Muscle of arm (tissue), 14 donors: ENCODE measurements at places on chromosomes 7 and 10.

GRCh38 chr7:12256090-12256489 lies 45.0 kb downstream of the TMEM106B start:
- no peak for DNase-seq

GRCh38 chr7:5526100-5526905 lies 102.7 kb upstream of the TNRC18 start:
- no peak for DNase-seq

- peak; percentile 78 for DNase-seq
Observed at GRCh38 chr7:28389504-28390395, 22.6 kb upstream of the CREB5 start.

DNA sequence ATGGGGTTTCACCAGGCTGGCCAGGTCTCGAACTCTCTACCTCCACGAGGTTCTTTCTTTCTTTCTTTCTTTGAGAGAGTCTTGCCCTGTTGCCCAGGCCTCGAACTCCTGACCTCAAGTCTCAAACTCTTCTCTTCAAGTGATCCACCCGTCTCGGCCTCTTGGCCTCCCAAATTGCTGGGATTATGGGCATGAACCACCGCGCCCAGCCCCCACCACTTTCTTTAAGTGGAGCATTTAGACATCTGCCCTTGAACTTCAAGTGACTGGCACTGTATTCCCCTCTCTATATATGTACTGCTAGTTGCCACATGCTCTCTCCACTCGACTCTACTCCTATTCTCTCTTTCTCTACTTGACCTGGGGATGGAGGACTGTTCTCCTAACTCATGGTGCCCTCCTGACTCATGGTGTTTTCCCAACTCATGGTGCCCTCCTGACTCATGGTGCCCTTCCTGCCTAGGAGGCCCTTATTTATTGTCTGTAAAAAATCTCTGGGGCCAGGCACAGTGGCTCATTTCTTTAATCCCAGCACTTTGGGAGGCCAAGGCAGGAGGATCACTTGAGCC lies 19.3 kb upstream of the ACHE start:
- no peak for DNase-seq

DNA sequence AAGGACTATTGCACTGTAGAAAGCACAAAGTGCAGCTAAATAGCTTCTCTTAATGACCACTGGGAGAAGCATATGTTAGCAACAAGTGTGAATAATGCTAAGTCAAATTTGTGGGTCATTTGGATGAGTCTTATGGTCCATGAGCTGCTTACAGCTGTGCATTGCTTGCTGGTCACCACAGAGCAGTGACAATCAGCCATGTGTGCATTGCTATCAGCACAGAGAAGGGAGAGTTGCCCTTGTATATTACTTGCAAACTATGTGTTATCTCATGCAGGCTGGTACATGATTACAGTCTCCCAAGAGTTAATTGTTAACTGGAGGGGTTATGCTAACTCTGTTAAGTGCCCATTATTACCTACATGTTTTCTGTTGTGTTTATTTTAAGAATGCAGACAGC lies 25.7 kb downstream of the MRPS33 start:
- no peak for DNase-seq

GRCh38 chr7:53466371-53466770 lies 430.9 kb downstream of the POM121L12 start:
- DNase-seq, result no peak

DNA sequence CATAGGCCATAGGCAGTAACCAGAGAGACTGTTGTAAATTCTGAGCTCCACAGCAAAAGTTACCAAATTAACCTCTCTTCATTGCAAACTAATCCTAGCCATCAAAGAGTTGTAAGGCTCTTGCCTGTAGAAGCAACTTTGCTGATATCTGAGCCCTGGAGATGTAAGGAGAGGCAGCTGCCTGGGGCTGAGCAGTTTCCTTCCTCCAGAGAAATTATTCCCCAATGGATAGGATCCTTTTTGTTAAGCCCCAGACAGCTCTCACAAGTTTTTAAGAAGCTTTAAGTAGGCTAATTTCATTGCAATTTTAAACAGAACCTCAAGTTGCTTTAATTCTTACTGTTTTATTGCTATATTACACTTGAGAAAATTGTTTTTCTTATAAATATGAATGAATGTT lies 211.1 kb downstream of the GALNT17 start:
- DNase-seq, result no peak

DNA sequence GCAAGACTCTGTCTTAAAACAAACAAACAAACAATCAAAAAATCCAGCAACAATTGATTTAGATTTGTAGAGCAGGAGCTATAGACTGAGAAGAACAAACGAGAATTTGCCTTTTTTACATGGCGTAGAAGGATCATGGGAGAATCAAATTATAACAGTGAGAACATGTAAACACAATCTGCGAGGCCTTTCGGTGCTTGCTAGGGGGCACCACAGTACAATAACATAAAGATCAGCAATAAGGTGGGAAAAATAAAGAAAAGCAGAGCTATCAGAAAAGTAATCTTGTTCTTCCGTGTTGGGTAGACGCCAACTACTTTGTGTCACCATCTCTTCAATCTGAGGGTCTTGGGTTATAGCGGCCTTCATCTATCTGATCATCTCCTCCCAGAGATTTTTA lies 82.2 kb downstream of the NOD1 start:
- peak; percentile 26 for DNase-seq

GRCh38 chr7:84665339-84665738 lies 470.8 kb upstream of the SEMA3A start:
- no peak for DNase-seq

- DNase-seq, result no peak
Observed at GRCh38 chr7:138299066-138299465, 161.0 kb upstream of the TRIM24 start.

GRCh38 chr10:51521605-51522004 lies 177.8 kb downstream of the CSTF2T start:
- no peak for DNase-seq

DNA sequence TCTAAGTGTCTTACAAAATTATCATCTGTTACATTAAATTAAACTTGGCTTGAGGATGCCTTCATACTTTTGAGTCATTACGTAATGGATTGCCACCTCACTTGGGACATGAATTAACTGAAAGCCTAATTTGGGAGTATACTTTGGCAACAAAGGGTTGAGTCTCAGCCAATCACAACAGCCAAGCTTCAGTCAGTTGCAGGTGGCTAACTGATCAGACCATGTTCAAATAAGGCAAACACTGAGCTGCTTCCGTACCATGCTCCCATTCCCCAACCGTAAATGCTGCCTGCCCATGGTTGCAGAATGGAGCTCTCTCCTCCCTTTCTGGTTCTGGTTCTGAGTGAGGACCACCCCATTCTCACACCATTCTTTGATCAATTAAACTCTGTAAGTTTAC lies 92.9 kb upstream of the STK17A start:
- no peak for DNase-seq

DNA sequence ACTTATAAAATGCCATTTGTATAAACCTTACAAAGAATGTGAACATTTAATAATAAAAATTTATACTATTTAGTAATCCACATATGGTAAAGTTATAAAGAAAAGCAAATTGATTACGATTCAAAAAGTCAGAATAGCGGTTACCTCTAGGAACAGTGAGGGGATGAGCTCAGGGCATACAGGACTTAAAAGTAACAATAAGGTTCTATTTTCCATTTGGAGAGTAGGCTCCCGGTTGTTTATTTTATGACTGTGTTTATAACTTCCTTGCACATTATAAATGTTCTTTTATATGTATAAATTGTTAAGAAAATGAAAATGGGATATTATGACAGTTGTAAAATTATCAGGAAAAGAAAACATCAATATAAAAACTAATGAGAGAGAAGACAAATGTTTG lies 135.7 kb downstream of the AVL9 start:
- no peak for DNase-seq

DNA sequence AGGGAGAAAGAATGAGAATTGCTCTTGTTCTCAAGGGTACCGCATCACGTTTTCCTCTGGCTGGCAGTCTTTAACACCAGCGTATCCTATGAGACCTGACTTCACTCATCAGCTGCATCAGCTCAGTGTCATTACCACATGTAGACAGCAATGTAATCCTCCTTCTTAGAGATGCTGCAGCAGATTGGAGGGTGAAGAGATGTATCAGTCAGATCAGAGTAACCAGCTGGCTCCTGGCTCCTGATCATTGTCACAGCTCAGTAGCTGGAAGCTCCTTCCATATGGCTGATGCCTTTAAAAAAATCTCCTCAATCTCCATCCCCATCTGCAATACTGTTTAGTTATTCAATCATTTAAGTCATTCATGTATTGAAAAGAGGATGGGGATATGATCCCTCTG lies 39.7 kb upstream of the EPHB6 start:
- no peak for DNase-seq

DNA sequence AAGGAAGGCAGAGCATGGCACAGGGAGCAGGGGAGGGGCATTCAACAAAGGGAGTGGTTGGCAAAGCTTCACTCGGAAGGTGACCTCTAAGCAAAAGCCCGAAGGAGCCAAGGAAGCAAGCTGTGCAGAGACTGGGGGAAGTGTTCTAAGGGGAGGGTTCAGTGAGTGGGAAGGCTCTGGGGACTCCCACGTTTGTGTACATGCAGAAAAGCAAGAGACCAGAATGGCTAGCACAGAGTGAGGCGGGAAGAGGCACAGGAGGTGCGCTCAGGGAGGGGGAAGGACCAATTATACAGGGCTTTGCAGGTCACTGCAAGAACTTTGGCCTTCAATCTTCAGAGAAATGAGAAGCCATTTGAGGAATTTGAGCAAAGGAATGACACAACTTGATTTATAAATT lies 7.4 kb downstream of the ARHGAP21 start:
- no peak for DNase-seq

DNA sequence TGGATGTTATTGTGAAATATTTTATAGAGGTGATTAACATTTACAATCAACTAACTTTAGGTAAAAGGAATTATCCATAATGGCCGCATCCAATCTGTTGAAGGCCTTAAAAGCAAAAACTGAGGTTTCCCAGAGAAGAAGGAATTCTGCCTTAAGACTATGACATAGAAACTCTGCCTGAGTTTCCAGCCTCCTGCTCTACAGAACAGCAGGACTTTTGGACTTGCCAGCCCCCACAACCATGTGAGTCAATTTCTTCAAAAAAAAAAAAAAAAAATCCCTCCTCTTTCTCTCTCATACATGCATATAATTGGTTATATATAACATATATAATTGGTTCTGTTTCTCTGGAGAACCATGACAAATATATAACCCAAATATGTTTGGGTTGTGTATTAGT lies 15.4 kb downstream of the SLC25A28 start:
- DNase-seq, result no peak

DNA sequence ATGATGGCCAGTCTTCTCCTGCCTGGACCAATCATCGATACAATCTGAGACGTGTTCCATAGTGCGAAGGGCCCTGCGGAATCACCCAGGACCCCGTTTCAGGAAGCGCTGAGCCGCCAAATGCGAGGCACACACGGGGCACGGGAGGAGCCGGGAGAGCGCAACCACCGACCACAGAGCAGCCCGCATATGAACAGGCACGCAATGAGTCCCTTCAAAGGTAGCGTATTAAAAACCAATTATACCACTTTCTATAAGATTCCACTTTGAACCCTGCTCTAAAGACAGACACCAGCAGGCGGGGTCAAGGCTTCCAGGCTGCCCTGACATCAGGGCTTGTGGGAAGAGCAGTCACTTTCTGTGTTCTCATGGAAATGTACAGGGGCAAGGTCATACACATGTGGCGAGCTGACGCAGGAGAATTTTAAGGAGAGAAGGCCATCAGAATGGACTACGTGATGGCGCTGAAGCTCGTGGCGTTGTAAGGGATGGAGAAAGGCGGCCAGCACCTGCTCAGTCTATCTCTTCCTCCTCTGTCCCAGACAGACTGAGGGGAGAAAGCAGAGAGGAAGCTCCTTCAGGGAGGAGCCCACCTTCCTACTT lies 46.2 kb downstream of the AMZ1 start:
- DNase-seq, result no peak

- DNase-seq, result peak; percentile 50
Observed at GRCh38 chr10:59561477-59562121, 148.1 kb downstream of the SLC16A9 start.

- DNase-seq, result peak; percentile 34
Observed at GRCh38 chr10:43939939-43940820, 291.5 kb upstream of the ZNF32 start.

- DNase-seq, result no peak
Observed at GRCh38 chr7:51732116-51732515, 415.5 kb upstream of the COBL start.

GRCh38 chr10:125006921-125007426 lies 65.1 kb downstream of the ZRANB1 start:
- DNase-seq, result no peak

GRCh38 chr7:15508258-15508657 lies 53.6 kb downstream of the AGMO start:
- DNase-seq, result no peak

DNA sequence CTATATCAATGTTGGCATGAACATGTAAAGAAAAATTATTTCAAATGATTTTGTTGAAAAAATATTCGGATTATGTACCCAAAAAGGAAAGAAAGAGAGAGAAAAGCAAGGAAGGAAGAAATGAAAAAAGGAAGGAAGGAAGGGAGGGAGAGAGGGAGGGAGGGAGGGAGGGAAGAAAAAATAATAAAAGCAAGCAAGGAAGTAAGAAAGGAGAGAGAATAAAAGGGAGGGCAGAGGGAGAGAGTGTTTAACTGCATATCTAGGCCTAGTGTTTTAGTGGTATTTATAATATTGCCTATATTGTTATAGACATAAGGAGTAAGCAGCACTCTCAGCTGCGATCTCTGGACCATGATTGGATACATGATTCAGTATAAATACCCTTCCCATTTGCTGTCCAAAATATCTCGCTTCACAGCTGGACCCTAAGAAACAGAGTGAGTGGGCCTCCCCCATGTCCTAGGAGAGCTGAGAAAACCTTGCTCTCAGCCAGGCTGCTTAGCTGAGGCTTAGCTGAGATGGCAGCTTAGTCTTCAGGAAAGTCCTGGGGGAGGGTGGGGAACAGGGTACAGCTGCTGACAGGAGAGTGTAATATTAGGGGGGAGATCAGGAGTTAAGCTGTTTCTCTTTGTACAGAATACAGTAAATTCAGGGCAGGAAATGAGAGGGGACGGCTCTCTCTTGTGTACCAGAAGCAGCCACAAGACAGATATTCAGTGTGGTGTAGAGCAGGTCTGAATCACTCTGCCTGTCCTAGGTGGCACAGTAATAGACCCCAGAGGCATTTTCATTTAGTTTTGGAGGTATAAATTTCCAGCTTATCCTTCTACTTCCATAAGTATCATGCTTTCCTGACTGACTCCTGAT lies 66.8 kb upstream of the TARP start:
- no peak for DNase-seq

DNA sequence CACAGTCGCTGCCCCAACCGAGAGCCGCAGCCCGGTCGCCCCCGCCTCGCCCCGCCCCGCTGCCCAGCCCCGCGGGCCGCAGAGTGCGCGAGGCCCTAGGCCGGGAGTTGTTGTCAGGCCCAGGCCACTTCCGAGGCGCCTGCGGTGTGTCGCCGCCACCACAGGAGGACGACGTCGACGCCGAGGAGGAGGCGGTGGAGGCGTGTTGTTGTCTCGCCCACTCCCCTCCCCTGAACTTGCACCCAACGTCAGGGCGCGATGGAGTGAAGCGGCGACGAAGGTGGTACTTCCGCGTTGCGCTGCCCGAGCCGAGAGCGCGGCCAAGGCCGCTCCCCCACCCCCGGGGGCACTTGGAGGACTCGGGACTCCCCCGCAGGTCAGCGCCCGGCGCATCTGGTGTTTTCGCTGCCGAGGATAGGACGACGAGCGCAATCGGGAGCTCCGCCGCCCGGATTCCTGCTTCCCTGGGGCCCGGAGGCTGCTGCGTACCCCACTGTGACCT lies at the start of gene CDK13:
Gene CDK13 (plus strand): TSS at position 286 of the 502 bp plus-strand sequence. CDS start 386 bp downstream, outside the sequence.
- peak; percentile 75 for DNase-seq
